Activated CD4-positive, CD25-positive, alpha-beta regulatory T cell treated with anti-CD3 and anti-CD28 coated beads, Interleukin-2, amount 50 U/mL, for 72 hours (primary cell): ENCODE measurements at places on chromosomes 13 and 19.

DNA sequence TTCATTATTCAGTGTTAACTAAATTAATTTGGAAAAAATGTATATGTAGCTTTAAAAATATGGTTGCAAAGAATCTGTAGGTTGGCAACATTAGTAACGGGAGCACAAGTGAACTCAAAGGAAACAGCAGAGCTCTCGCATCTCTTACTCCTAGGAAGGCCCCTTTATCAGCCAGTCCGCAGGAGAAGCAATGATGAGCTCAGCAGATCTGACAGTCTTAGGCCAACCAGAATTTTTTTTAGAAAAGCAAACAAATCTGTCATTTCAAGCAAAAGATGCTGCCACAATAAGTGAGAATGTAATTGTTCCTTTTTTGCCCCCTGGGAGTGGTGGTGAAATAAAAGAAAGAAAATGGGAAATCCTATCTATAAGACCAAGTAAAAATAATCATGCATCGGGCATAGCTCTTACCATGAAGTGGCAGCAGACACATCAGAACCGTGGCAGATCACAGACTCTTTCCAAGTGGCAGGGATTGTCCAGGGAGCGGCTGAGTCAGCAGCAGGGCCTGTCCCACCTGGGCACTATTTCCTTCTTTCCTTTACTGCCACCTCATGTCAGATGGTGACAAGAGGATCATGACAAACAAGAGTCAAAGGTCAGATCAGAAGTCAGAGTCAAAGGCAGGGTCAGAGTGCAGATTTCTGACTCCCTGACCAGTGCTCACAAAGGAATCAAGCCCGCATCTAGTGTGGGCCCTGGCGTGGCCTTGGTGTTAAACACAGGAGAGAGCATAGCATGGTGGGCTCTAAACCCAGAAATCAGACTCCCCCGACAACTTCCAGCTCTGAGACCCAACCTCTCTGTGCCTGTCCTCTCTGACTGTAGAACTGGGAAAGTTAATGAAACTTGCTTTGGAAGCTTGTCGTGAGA, 84.0 kb upstream of the MTIF3 start:
- DNase-seq: no peak

DNA sequence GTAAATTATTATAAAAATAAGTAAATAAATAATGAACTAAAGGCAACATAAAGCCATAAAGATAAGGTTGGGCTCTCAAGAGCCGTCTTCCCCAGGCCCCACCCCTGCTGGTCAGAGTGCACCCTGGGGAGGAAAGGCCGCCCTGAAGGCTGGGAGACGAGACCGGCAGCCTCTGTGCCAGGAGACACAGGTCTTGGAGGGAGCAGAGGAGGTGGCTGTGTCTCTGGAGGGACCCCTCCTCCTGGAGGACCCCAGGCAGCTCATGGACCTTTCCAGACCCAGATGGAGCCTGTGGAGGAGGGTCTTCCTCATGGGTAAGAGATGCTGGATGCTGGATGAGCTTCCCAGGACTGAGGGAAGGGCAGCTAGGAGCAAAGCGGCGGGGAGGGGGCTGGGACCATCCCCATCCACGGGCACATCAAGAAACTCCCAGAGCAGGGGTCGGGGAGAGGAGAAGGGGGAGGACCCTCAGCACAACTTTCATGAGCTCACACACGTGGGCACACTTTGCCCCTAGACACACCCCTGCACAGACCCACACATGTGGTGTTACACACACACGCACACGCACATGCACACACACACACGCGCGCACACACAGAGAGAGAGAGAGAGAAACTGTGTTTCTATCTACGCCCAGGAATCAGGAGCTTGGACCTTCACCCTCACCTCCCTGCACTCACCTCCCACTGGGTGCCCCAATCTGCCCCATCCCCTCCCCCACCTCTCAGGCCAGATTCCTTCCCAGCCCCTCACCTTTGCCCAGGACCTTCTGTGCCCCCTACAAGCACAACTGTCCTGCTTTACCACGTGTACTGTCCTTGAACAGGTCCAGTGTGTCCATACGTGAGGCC, at the start of gene CEACAM18:
Gene CEACAM18 (plus strand): TSS at position 159 of the 854 bp plus-strand sequence.
- no peak for DNase-seq

DNA sequence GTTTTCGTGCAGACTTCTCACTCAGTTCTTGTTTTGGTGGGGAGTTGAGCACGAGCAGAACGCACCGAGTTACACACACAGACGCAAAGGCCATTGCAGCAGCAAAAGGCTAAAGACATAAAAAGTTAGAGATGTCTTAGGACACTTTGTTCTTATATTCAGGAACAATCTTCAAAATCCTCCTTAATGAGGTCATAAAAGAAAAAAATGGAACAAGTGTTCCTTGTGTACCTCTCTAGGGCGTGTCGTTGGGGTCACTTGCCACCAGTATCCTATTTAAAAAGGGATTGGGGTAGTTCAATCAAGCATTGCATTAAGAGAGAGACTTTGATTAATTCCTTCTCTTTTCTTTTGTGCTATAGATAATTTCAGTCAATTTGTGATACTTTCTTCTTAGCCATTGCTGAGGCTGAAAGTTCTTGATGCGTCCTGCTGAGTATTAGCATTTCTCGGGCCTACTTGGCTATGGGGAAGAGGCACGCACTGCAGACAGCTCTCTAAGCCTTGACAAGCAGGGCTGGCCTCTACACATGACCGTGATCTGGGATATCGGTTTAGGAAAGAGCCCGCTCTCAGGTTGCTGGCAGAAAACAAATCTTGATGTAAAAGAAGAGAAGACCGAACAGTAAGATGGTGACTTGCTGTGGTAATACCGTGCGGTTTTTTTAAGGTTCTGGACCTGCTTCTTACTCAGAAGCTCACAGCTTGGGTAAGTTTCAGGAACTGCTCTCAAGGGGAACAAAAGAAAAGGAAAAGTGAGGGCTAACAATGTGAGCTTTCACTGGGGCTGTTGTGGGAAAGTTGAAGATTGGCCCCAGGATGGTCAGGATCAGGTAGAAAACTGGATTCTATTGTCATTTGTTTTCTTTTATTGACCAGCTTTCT, 223.6 kb downstream of the TM9SF2 start:
- no peak for DNase-seq

- DNase-seq: no peak
Measured at GRCh38 chr13:42999491-42999890, 7.5 kb upstream of the EPSTI1 start.

DNA sequence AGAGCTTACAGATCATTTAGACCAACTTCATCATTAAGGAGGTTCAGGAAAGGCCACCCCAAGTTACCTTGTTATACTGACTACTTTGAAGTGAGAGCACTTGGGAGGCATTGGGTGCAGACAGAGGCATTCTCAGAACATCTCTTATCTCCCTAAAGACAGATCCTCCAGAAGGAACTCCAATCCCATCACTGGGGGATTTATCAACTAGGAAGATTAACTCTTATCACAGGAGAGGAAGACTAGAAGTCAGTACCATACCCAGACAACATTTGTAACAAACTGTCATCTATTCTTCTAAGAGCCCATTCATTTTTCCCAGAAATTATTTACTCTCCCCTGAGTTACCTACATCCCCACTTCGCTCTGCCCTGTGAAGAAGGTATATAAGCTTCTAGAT, 5.8 kb upstream of the RFXAP start:
- DNase-seq: no peak

GRCh38 chr19:7851623-7852500, 21.8 kb downstream of the EVI5L start:
- DNase-seq: no peak

GRCh38 chr13:36986462-36987240, 12.5 kb downstream of the ALG5 start:
- DNase-seq: no peak

- no peak for DNase-seq
Measured at GRCh38 chr13:33208290-33209220, 77.0 kb downstream of the STARD13 start.

DNA sequence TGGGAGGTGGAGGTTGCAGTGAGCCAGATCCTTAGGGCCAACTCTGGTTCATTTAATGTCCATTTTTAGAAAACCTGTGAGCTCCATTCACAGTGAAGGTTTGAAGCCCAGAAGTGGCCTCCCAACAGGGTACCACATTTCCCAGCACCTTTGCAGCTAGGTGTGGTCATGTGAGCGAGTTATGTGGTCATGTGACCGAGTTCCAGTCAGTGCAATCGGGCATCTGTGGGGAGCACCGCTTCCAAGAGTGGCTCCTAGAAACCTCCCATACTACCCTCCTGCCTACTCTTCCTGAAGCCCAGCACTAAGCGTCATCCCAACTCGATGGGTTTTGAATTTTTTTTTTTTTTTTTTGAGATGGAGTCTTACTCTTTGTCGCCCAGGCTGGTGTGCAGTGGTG, 663 bp upstream of the PLA2G4C start:
- no peak for DNase-seq

GRCh38 chr19:5281588-5281987, 59.0 kb downstream of the PTPRS start:
- DNase-seq: no peak

- DNase-seq: no peak
Measured at GRCh38 chr19:55549500-55550320, 4.4 kb upstream of the SBK3 start.

DNA sequence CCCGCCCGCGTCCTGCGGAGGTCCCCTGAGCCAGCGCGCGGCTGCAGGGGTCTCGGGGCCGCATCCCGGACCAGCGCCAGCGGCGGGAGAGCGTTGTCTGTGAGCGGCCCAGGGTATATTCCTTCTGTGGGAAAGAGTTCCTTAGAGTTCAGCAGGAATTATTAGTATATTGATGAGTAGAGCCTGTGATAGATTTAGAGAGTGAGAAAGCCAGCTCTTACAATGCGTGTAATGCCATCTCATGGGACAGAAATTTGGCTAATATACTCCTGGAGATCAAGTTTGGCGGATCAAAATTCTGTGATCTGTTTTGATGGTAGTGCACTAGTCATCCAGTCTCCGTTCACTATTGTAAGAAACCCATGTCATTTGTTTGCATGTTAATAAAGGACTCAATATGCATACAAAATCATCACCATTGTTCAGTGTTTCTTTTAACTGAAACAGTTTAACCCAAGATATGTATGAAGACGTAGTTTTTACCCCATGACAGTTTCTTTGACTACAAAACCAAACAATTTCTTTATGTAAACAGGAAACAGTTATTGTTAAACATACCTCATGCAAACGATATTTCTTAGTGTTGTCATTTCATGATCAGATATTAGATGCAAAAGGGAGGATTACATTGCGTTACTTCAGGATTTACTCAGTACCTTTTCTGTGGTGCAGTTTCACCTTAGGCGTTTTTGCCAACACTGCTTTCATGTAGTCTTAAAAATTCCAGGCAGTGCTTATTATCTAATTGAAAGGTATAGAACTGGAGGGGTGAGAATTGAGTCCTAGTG, 9.9 kb downstream of the TNFRSF19 start:
- DNase-seq: no peak

DNA sequence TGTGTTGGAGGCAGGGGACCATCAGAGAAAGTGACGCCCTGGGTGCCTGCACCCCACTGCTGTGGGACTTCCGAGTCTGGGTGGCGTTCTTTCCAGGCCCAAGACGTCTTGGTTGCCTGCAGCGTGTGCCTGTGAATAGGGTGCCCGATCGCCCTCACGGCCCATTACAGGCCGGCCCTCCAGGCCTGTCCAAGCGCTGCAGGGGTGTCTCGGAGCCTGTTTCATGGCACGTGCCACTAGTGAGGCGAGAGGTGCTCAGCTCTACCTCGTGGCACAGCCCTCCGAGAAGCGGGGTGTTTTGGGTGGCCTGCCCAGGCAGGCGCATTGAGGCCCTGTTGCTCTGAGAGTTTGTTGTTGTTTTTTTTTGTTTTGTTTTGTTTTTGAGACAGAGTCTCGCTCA, 30.1 kb downstream of the DOT1L start:
- no peak for DNase-seq

DNA sequence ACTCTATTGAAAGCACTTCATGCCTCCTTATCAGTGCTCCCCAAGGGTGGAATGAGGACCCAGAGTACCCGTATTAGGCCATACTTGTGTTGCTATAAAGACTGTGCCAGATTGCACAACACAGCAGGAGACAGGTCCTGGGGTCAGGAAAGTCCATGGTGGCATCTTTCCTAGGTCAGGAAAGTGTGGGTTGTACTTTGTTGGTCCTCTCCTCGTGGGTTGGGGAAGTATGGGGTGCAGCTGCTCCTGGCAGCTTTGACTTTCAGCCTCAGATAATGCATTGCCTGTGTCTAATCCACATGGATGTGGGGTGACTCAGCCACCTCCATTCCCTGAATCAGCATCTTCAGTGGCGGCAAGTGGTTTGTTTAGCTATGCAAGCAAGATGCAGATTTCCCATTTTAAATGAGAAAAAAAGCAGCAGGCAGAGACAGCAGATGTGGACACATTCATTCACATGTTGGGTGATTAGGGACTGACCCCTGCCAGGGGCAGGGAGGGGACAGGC, 8.4 kb upstream of the CYP2B6 start:
- DNase-seq: no peak

DNA sequence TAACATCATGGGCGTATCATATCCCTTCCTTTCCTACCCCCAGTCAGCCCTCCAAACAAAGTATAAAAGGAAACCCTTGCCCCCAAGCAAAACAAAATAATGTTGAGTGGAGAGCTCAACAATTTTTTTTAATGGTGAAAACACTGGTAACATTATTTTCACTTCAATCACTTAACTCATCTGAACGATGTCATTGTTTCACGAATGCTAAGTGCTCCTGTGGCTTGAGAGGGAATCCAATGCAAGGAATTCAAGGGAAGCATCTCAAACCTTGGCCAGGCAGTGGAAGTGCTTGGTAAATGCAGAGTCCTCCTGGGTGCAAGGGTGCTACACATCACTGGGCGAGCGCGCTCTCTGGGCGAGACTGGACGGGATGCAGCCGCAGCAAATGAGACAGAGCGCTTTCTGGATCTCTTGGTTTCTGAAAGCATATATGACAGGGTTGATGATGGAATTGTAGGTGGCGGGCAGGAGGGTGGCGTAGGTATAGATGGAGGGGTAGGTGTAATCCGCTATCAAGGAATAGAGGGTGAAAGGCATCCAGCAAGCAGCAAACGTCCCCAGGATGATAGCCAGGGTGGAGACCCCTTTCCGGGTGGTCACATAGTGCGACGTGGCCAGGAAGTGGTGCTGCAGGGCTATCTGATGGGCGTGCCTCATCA, 2.0 kb downstream of the GPR12 start:
- no peak for DNase-seq

GRCh38 chr19:28598861-28599260, 614.1 kb downstream of the UQCRFS1 start:
- DNase-seq: no peak

DNA sequence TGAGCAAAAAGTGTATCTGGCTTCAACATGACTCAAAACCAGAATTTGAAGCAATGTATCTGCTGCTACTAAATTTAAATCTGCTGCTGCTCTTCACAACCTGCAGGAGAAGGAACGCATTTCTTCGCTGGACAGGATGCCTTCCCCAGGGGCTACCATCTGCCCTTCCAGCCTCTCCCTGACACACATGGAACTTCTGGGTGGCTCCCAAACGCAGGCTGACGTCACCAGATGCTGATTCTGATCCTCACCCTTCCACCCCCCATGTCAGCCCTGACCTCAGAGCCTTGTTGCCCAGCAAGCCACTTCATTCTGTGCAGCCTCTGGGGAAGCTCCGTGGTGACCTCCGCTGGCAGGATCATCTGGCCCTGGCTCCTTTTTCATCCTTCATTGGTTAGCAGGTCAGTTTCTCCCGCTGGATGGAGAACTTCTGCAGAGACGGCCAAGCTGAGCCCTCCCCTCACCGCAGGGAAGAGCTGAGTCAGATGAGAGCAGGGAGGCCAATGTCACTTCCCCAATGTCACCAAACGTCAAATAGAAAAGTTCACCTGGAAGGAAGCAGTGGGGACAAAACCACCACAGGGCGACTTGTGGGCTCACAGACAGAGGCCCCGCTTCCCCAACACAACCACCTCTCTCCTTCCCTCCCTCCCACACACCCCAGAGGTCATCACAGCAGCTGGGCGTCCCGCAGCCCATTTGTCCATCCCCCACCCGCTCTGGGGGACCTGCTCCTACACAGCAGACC, 14.0 kb upstream of the RAB20 start:
- DNase-seq: no peak

- no peak for DNase-seq
Measured at GRCh38 chr19:5788422-5788821, 2.5 kb downstream of the DUS3L start.
